Thoracic aorta (tissue), 2 donors: ENCODE measurements at places on chromosomes 16 and 17. TPM values are rescaled to one million over a fixed set of nuclear protein-coding genes. Genes with fewer than 3 reads are reported as not detected.

GRCh38 chr17:8016632-8017424 lies 14.4 kb downstream of the GUCY2D start:
- DNase-seq: no peak

Gene SCNN1G
- total RNA-seq: not detected

Gene GINS2
- total RNA-seq: 0.28 TPM

DNA sequence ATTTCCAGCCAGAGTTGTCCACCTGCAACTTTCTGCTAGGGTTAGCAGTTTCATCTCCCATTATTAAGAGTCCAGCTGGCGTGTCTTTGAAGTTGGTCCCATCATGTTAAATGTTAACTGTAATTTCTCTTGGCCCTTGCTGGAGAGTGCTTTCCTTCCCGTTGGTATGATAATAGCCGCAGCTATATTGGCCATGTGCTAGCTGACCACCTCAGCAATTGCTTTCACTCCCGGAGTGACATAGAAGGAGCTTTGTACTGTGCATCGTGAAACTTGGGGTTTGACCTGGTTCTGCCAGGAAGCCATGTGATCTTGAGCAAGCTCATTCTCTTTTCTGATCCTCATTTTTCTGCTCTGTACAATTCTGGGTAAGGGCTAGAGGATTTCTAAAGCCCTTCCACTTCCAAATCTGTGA lies 81.0 kb upstream of the TBX2 start:
- no peak for DNase-seq

- DNase-seq: no peak
Observed at GRCh38 chr17:7867881-7868329, 10.1 kb downstream of the CYB5D1 start.

Gene MT1G
- not detected for total RNA-seq

DNA sequence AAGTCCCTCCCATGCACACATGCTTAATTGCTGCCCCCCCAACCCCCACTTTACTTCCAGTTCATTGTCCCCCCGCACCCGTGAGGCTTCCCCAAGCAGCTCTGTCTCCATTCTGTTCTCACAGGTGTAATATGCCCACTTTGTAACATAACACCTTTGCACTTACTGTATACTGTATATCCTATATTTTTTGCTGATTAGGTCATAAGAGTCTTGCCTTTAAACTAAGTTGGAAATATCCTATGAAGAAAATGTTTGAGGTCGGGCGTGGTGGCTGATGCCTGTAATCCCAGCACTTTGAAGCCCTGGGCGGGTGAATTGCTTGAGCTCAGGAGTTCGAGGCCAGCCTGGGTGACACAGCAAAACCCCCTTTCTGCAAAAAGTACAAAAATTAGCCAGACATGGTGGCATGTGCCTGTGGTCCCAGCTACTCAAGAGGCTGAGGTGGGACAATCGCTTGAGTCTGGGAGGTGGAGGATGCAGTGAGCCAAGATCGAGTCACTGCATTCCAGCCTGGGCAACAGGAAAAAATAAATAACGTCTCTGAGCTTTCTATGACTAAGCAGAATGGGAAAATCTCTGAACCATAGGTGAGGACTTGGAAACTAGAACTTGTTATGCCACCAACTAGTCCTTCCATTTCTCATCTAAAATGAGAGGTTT lies 76.1 kb downstream of the TNRC6C start:
- no peak for DNase-seq
